Stimulated activated CD8-positive, alpha-beta memory T cell treated with anti-CD3 and anti-CD28 coated beads, Interleukin-7, amount 100 ng/mL, for 24 hours (primary cell): ENCODE measurements at places on chromosomes 16 and 17.

- DNase-seq: no peak
Measured at GRCh38 chr16:67386861-67387455, 6.3 kb downstream of the TPPP3 start.

DNA sequence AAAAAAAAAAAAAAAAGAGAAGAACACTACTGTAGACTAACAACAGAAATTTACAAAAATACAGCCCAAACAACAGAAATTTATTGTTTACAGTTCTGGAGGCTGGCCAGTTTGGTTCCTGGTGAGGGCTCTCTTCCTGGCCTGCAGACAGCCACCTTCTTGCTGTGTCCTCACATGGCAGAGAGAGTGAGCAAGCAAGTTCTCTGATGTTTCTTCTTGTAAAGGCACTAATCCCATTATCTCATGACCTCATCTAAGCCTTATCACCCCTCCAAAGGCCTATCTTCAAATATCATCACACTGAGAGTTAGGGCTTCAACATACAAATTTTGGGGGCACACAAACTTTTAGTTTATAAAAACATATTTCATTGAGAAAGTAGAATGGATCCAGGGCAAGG is 7.3 kb downstream of the ARSG start:
- no peak for DNase-seq

- no peak for DNase-seq
Measured at GRCh38 chr17:65235284-65235683, 98.1 kb downstream of the RGS9 start.

GRCh38 chr17:70820276-70820675 is 650.9 kb downstream of the KCNJ2 start:
- DNase-seq: no peak

DNA sequence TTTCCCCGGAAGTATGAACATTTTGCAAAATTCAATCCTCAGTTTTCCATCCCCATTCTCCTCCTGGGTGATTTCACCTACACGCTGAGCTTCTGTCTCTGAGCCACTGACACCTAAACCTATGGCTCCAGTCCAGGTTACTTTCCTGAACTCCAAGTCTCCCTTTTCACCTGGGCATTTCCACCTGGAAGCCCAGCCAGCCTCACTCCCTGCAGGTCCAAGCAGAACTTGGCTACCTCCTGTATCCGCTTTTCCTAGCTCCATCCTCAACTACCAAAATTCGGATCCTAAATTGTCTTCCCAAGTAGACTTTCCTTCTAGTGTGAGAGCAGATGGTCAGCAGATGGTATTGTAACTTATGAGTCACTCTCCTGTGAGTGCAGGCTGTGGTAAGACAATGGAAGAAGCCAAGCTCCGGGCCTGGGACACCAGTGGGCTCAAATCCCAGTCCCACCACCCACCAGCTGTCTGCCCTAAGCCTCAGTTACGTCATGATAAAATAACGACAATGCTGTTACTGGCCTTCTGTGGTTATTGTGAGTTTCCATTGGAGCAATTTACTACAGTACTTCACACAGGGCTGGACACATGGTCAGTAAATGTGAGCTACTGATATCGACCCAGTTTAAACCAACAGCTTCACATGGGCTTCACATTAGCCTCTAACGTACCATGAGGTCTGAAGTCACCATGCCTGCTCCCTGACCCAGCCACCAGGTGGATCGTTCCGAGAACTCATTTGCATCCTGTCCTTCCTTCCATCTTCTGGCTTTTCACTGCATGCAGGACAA is 33.3 kb downstream of the PECAM1 start:
- DNase-seq: no peak

DNA sequence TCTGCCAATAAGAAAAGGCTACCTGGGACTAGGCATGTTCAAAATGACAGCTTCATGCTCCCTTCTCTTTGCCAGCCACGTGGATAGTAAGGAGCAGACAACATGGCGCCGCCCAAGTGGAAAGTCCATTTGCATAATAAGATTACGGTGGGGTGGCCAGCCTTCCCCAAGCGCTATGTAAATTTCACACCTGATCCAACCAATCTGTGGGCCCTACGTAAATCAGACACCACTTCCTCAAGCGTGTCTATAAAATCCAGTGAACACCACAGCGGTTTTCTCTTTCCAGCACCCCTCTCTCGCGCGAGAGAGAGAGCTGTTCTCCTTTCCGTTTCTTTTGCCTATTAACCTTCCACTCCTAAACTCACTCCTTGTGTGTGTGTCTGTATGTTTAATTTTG is 140.3 kb upstream of the ERCC4 start:
- DNase-seq: no peak

DNA sequence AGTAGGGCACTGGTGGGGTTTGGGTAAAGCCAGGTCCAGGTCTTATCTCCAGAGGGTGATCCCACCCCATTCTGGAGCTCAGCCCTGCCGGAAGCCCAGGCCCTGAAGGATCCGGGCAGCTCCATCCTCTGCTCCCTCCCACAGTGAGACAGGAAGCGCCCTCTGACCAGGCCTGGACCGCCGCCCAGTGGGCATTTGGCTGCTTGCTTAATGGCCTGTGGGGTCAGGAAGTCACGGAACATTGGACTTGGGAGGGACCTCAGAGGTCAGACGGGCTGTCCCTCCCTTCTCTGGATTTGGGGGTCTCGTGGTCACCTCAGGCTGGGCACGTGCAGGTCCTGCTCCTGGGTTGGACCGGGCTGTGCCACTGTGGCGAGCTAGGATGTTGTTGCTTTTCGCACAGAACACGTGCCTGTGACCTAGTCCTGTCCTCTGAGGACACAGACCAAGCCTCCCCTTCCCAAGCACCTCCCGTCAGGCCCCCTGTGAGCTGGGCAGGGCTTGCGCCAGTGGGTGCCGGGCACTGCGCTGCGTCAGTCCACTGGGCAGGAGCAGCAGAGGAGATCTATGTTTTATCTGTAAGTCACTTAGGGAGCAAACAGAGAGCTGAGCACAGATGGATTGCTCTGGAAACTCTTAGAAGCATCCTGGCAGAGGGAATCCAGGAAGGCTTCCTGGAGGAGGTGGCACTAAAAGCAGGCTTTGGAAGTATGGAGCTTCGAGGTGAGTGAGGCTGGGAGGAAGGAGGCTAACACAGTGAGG is 49.4 kb upstream of the GSE1 start:
- DNase-seq: no peak

- DNase-seq: no peak
Measured at GRCh38 chr16:73210686-73211085, 162.8 kb upstream of the ZFHX3 start.
